ENCODE measurements at places on chromosomes 5 and 9.

DNA sequence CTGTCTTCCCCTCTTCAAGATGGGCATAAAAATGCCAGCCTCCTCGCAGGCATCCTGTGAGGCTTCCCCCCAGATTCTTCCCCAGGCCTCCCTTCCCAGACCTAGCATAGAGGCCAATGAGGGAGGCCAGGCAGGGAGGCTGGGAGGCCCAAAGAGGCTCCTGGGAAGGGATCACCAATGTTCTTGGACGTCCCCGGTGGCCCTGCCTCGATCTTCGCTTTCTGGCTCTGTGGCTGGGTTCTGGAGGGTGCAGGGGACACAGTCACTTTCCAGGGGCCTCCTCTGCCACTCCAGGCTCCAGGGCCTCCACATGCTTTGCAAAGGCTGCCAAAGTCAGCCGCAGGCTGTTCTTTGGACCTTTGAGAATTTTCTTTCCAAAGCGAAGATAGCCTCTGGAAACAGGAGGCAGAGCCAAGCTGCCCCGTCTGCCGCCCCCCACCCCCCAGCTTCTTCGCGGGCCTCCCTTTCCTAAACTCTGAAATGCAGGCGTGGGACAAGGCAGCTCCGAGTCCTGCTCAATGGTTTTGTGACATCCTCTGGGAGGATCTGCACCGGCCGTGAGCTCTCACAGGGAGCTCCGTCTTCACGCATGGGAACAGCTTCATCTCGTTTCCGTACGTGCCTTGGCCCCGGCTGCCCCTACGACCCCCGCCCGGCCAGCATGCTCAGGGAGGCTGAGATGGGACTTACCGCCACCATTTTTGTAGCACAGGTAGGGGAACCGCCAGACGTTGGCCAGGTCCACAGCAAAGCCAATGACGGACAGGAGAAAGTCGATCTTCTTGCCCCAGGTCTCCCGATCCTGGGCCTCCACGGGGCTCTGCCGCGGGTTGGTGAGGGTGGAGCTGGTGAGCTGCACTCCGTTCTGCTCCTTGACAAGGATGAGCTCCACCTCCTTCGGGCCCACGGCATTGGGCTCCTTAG, 2.8 kb downstream of the SLC6A3 start:
- no peak for DNase-seq

- no peak for DNase-seq
Measured at GRCh38 chr9:91433180-91433579, 9.5 kb upstream of the NFIL3 start.

GRCh38 chr9:16337322-16338029, 533.0 kb downstream of the BNC2 start:
- DNase-seq = no peak

- DNase-seq = no peak
Measured at GRCh38 chr9:8605096-8605495, 805.5 kb upstream of the DMAC1 start.

GRCh38 chr5:179294891-179295777, 50.1 kb downstream of the ADAMTS2 start:
- no peak for DNase-seq

DNA sequence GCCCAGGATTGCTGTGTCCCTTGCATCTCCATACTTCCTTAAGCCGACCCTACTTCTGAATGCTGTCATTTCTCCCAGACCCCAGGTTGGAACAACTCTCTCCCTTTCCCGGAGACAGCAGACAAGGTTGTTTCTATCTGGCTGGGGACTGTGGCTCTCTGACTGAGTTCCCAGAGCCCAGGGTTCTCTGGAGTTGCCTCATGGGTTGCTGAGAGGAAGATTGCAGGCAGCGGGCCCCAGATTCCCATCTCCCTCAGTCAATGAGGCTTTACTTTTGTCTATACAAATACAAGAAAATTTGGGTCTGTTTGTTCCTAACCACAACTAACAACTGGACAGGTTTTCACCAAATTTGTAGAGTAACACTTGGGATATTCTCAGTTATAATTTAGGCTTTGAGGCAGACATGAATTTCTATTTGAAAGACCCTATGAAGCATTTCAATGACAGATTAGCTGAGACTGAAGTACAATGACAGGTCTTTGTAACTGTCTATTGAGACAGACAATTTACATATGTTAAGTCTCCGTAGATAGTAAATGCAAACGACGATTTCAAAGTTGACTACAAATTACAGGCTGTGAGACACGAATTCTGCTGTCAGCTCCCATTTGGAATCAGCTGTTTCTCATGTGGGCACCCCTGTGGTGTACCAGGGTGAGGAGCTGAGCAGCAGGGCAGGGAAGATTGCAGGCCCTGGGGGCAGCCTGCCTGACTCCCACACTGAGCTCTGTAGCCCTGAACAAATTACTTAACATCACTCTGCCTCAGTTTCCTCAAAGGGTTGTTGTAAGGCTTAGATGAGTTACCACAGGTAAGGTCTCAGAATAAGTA, 107.5 kb downstream of the ATP10B start:
- no peak for DNase-seq

DNA sequence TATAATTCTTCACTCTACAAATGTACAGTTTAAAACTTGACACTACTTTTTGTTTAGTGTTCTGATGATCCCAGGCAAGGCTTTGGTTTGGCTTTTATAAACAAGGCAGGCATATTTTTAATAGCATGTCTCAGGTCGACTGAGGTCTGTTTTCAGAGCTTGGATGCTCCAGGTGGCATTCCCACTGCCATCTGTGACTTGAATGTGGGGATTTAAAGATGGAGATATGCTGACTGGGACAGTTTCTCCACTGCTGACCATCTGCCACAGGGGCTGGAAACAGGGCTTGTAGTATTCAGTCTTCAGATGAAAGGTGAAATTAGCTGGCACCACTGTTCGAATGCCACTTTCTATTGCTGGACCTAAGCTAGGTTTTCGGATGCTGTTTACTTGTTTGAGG, 1266.2 kb upstream of the CDH18 start:
- DNase-seq = no peak

- no peak for DNase-seq
Measured at GRCh38 chr5:149320791-149321330, 24.4 kb upstream of the GRPEL2 start.

All from activated gamma-delta T cell (primary cell).